Renal cortical epithelial cell (primary cell): ENCODE measurements at places on chromosomes 2 and 18. TPM values are rescaled to one million over a fixed set of nuclear protein-coding genes. Genes with fewer than 3 reads are reported as not detected.

GRCh38 chr2:235149240-235149659 is 197.4 kb downstream of the SH3BP4 start:
- peak; percentile 51 for DNase-seq

Gene DIPK1C
- not detected in 2 replicates for total RNA-seq

Gene RGPD4
- total RNA-seq = under 0.01 TPM in 1 of 2 replicates, not detected in the other

DNA sequence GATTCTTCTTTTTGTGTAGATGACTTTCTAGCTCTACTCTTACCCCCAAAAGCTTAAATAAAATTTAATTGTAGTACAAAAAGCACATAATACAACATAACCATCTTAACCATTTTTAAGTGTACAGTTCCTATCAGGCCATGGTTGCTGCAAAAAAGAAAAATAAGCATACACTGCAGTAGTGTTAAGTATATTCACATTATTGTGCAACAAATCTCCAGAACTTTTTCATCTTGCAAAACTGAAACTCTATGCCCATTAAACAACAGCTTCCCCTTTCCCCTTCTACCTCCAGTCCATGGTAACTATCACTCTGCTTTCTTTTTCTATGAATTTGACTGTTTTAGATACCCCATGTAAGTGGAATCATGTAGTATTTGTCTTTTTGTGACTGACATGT is 18.1 kb downstream of the PPM1B start:
- DNase-seq = no peak

- no peak for DNase-seq
Observed at GRCh38 chr2:226772389-226773179, 27.0 kb downstream of the IRS1 start.
